ENCODE measurements at places on chromosomes 1 and 21.
A peak's percentile ranks its signal among the peaks of the same experiment; 100 is the strongest.

DNA sequence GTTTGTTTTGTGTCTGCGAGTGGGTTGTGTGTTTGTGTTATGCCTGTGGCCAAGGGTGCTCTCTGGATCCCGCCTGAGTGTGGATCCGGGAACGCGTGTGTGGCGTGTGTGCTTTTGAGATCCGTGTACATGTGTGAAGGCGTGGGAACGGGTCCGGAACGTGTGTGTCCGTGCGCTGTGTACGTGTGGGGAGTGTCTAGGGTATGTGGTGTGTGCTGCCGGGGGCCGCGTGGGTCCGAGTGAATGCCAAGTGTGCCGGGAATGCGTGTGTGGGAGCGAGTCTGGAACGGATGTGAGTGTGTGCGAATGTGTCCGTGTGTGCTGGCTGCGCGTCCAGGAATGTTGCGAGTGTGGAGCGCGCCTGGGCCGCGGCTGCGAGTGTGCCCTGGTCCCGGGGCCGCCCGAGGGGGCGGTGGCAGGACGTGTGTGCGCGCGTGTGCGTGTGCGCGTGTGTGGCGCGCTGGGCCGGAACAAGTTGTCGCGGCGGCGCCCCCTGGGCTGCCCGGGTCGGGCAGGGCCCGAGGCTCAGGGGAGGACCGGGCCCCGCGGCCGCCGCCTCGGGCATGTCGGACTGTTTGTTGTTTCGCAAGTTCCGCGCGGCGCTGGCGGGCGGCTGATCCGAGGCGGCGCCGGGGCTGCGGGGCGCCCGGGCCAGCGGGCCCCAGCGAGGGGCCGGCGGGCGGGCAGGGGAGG lies 953 bp downstream of the PTPRU start:
- no peak for DNase-seq

DNA sequence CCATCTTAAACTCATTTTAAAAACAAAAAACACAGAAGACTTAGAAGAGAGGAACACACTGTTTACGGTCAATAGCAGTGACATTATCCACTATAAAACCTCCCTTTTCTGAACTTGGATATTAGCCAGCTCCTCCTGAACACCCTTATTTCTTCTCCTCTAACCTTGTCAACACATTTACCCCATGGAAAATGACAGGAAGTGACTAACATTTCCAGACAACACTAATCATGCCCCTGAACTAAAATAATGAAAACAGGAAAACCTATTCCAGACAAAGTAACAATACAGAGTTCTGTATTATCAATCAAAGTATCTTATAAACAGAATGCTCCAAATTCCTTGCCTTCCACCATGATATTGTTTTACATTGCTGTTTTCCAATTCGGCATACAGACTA lies 45.3 kb downstream of the PALMD start:
- DNase-seq: no peak

GRCh38 chr1:206526064-206526911 lies 19.0 kb downstream of the RASSF5 start:
- DNase-seq: no peak

DNA sequence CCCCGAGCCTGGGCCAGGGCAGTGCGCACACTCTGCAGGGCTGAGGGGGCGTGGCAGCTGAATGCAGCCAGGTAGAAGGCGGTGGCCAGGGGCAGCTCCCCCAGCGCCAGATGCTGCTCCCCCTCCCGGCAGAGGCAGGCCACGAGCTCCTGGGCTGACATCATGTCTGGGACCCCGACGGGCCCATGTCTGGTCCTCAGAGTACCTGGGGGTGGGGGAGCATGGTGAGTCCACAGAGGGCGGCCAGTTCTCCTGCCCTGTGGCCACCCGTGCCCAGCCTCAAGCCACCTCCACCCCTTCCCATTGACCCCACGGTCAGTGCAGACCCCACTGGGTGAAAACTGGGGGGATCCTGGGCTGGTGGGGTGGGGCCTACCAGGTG lies 838 bp downstream of the TTC34 start:
- DNase-seq: no peak

- no peak for DNase-seq
Observed at GRCh38 chr1:231774719-231775335, 148.2 kb downstream of the DISC1 start.

DNA sequence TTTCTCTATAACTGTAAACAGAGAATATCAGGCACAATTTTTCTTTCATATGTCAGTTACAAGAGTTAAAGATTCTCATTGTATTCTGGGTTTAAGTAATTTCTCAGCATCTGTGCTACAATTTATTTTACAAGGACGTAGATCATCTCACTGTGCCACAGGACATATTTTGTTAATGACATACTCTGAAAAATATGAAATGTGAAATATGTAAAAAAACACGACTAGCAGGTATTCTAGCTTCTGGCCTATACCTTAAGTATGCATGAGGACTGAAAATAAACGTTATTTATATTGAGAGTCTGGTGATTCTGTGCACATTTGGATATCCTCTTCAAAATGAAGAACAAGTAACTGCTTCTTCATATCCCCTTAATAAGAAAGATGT lies 308.8 kb downstream of the BRINP3 start:
- no peak for DNase-seq

DNA sequence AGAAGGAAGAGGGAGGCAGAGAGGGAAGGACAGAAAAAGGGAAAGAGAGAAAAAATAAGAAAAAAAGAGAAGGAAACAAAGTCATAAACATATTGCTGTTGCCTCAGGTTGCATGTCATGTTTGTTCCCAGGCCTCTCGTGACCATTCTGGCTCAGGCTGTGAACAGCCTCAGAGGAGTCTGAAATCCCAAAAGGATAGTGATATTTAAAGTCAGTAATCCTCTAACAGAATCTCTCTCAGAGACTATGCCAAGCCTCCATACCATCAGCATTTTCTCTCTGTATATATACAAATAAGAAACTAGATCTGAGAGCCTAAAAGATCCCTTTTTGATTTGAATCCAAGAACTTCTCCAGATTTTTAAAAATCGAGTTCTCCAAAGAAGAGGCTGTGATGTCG lies 35.2 kb downstream of the GORAB start:
- no peak for DNase-seq

- no peak for DNase-seq
Observed at GRCh38 chr1:234768569-234769283, 158.7 kb upstream of the IRF2BP2 start.

DNA sequence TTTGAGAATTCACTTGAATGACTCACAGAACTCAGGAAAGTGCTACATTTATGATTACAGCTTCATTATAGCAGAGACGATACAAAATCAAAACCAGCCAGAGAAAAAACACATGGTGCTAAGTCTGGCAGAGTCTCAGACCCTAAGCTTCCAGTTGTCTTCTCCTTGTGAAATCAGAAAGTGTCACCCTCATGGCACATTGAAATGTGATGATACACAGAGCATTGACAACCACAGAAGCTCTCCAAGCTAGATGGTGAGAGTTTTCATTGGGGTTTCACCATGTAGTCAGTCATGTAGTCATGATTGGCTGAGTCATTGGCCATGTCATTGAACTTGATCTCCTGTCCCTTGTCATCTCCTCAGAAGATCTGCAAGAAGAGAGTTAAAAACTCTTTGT lies 526.6 kb downstream of the MRPL39 start:
- DNase-seq: no peak

DNA sequence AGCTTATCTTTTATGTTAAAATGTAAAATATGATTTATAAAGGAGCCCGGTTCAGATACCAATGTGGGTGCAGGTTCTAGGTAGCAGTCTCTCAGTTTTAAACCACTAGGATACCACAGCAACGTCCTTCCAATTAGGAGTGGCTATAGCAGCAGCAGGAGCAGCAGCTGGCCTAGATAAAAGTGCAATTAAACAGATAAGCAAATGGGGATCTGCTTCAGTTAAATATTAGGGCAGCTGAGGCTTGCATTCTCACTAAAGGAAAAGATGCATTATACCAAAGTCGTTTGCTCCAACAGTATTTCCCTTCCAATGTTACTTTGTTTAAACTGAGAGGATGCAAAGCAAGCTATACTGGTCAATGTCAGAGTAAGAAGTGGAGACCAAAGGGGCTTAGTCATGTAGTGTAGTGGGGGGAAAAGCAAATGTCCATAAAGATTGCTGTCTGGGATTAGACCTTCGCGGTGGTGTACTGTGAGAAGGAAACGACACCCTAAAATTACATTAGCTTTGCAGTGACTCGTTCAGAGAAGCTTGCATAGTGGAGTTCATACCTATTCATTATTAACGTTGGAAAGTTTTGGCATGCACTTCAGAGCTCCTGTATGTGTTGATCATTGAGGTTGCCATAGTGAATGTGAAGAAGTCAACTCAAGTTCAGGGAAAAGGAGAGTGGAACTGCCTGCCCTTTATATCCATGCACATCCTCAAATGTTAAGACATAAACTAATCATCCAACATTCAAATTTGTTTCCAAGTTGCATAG lies 272.2 kb downstream of the VAV3 start:
- DNase-seq: peak; percentile 92

GRCh38 chr21:45507523-45507875 lies 34.7 kb downstream of the SLC19A1 start:
- DNase-seq: no peak

- DNase-seq: no peak
Observed at GRCh38 chr1:208683141-208683540, 439.0 kb upstream of the PLXNA2 start.

DNA sequence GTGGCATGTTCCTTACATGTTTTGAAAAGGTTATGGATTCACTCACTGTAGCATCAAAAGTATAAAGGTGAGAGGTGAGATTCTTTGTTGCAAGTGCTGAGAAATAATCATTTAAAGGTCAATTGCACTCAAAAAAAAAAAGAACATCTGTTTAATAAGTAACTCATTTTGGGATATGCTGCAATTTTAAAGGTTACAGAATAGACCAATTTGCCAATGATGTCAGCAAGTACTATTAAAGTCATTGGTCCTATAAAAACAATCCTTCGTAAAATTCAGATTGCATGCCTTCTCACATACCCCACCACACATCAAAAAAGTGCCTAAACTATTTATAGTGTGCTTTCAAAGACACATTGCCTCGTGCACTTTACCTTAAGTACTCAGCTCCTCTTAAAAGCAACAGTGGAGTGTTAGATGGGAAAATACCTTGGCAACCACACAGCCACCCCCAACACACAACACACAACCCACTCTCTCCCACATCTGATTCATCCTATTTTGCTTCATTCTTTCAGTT lies 218.2 kb upstream of the ADGRL2 start:
- DNase-seq: no peak

GRCh38 chr1:153540394-153541361 lies at the start of gene S100A5:
TSS of gene S100A5 (minus strand) at chr1:153540934. CDS start at chr1:153540191, 743 bp downstream.
- no peak for DNase-seq

DNA sequence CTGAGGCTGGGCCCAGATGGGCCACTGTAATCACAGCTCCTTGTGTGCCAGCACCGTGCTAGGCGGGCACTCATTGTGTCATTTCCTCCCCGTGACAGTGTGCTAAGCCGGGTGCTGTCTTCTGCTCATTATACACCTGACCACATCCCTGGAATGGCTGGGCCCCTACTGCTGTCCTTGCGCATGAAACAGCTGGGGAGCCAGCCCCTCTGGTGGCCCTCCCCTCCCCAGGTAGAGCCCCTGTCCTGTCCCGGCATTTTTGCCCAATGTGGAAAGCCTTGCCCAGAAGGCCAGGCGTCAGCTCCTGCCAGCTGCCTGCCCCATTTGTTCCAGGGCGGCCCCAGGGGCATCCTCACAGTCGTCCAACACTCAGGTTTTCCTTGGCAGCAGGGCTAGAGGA lies 107.4 kb upstream of the CASZ1 start:
- DNase-seq: no peak

DNA sequence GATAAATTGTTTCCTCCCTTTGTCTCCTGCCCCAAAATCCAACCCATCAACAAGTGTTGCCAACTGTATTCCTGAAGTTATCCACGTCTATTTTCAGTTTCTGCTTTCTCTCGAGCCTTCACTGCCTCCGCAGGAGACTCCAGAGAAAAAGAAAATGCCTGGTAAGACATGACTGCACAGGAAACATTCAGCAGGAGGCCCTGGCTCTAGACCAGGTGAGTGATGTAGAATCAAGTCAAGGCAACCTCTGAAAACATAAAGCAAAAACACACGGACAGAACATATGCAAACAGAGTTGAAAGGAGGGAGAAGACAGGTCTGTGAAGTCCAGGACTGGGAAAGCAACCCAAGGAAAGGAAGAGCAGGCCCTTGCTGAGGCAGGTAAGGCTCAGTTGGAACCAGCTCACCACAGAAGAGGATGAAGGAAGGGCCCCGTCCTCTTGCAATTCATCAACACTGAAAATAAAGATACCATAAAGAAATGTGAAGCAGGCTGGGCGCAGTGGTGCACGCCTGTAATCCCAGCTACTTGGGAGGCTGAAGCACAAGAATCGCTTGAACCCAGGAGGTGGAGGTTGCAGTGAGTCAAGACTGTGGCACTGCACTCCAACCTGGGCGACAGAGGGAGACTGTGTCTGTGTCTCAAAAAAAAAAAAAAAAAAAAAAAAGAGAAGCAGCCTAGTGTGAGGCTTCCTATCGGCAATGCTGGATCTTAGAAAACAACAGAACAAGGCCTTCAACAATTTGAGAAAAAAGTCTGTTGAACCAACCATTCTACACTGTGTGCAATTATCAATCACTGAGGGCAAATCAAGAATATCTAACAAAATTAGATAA lies 8.8 kb downstream of the NOL9 start:
- DNase-seq: no peak

DNA sequence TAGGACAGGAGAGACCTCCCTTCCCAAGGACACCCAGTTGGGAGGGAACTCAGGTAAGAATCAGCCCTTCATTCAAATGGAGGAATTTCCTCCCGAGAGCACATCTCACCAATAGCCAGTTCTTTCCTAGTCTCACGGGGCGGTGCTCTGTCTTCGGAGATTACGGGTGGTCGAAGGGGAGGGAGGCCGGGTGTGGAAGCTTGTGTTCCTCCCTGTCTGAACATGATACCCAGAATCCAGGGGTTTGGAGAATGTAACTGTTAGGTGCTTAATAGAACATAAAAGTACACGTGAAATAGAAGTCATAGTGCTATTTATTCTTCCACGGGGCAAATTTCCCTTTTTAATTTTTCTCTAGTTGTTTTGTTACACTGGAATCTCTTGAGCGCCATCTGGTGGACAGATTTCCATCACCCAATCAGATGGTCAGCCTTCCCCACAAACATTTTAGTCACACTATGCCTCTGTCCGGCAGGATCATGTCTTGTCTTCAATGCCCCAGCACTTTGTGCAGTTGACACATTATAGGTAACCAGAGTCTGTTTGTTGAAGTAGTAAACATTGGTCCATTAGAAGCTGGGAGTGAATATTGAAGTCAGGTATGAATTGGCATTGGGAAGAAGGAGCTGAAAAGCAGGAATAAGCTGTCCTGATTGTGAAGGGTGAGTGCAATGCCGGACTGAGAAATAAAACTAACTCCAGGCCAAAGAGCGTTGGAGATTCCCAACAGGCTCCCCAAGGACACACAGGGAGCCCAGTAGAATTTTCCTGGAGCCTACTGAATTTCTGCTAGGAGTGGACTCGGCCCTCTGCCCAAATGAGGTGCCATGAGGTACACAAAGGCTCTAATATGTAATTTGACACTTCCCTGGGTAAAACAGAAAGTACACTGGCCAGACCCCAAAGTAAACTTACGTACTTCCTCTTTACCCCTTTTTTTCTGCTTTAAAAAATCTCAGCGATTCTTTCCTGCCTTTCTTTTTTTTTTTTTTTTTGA lies 27.6 kb upstream of the ZNF697 start:
- peak; percentile 70 for DNase-seq

- DNase-seq: no peak
Observed at GRCh38 chr1:86277936-86278335, 118.2 kb downstream of the ODF2L start.
